ENCODE measurements at places on chromosomes 7 and 10.

- no peak for DNase-seq
Measured at GRCh38 chr7:1234881-1235500, 2.3 kb downstream of the UNCX start.

GRCh38 chr10:78745441-78745840 lies 323.3 kb upstream of the ZMIZ1 start:
- no peak for DNase-seq

DNA sequence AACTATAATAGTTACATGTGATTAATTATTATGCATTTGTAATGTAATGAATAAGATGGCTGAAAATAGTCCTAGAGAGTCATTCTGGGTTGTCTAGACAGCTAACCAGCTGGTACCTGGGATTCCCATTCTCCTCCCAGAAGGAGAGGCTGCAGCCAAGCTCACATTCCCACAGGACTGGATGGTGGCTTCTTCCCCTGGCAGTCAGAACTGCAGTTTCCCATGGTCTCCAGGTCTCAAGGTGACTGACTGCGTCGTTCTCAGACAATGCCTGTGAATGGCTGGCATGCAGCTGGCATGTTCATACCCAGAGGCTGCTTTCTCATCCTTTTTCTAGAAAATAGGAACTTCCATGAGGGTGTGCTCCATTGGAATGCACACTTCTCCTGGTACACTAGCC lies 21.3 kb downstream of the TAS2R16 start:
- DNase-seq = no peak

DNA sequence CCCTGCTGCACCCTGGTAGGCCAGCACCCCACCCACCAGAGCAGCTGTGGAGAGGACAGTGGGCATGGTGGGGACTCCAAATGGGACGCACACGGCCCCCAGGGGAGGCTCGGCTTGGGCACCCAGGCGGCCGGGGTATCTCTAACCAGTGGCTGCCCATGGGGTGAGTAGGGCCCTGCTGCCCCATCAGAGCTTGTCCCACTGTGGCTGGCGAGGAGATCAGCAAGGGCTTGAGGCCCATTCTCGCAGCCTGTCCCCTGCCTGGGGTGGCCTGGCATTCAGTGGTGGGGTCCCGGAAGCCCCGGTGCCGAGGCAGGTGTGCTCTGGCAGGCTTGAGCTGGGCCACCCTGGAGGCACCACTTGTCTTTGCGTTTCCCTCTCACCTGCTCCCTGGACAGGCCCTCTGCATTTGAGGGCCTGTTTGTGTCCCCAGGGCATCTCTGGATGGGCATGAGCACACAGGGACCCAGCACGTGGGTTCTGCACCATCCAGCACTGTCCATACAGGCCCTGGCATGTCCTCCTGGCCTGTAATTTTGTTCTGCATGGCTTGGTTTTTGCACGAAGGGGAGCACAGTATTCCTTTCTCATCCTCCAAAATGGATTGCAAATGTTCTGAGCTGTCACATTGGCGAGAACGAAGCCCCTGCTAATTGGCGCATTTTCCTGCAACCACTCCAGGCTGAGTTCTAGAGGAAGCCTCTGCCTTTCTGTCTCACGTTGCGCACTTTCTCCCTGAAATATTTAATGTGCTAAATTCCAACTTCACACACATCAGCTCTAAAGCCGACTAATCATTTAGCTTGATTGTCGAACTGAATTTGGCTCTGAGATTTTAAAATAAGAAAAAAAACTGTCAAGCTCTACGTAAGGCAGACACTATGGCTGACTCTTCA lies 27.2 kb downstream of the PWWP2B start:
- no peak for DNase-seq

GRCh38 chr10:119724593-119725516 lies 995 bp upstream of the INPP5F start:
- DNase-seq = no peak

DNA sequence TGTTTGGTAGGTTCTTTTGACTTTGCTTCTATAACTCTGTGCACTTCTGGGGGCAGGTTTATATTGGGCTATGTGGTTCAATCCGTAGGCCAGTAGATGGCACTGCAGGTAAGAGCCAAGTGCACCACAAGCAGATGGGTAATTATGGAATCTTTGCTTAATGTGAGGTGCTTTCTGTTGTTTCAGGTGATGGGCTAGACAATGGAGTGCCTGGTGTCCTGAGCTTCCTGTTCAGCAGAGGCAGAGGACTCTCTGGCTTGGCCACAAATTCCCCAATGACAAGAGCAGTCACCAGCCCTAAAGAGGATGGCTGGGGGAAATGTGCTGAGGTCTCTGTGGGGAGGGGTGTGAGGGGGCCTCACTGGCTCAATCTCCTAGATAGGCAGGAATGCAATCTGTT lies 455.0 kb downstream of the CCSER2 start:
- DNase-seq = no peak

Measured in stimulated activated CD4-positive, alpha-beta T cell treated with anti-CD3 and anti-CD28 coated beads, Interleukin-1b, Interleukin-23, amount 100 ng/mL, for 4 hours (primary cell).